Naive B cell (primary cell): ENCODE measurements at places on chromosomes 3 and 15.

DNA sequence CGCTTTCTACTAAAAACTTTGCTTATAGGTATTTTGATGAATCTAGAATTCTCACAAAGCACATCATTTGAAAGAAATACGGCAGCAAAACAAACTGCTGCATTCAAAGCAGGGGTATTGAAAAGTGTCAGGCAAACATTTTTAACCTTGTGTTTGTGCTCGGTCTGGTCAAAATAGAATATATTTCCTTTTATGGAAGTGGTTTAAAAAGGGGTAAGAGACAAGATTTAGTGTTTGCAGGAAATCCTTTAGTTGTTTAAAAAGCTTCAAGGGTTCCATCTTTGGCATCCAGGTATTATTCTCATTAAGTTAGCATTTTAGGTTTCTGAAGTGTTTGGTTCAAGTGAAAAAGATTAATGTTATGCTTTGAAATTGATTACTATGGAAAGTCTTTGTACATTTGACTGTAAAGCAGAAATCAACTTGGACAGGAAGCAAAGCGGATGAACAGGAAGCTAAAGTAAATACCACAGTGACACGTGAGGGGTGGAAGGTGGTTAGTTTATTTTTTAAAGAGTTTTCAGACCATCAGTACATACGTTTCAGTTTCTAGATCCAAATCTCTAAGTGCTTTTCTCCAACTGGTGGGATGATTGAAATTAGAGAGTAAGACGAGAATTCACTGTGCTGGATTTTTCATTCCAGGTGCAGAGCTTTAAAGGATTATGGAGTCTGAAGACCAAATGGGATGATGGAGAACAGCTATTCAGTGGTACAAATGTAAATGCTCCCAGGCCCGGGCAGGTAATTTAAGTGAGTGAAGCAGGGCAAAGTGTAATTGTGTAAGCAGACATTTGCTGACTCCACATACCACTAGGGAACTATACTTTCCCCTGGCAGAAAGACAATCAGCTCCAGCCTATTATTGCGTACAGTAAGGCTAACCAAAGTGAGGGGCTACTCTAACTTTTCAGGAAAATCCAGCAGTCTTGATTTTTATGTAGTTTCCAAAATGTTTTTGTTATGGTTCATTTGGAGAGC lies 341.8 kb upstream of the TBL1XR1 start:
- DNase-seq = peak; percentile 42

DNA sequence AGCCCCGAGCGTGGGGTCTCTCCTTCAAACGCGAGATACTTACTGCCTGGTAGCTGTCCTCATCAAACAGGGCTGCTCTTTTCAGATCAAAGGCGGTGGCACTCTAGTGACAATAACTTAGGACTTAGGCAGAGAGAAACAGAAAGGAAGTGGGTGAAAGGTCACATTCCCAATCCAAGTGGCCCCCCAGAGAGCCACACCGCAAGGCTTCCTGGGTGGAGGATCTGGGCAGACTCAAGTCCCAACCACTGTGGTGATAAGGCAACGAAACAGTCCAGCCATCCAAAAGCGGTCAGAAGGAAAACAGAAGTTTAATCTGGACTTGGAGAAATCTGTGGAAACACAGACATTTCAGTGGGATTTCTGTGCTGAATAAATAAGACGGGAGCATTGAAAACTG lies 227.2 kb downstream of the ADAMTS17 start:
- DNase-seq = no peak

DNA sequence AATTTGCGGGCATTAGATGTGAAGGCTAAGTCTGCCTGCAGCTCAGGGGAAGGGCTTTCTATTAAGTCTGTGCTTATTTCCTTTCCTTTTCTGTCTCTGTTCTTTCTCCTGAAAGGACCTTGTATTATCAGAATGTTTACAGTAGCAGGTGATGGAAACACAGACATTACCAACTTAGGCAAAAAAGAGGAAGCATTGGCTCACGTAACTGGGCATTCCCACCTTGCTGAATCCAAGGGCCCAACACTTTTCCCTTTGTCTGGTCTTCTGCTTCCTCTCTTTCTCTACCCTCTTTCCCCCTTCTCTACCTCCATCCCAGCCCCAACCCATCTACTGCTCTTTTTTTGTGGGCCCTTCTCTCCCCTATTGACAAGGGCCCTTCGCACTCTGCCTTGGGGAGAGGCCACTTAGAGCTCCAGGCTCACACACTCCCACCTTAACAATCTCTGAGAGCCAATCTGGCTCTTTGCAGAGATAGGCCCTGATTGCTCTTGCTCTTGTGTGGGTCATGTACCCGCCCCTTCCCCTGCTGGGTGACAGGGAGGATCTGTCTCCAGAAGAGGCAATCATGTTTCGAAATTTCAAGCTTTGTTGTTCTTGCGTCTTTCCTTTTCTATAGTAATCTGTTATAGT lies 35.0 kb downstream of the ACAA1 start:
- DNase-seq = no peak

GRCh38 chr3:18681818-18682345 lies 256.7 kb upstream of the SATB1 start:
- DNase-seq = no peak

GRCh38 chr3:66823009-66823397 lies 175.1 kb upstream of the KBTBD8 start:
- no peak for DNase-seq

GRCh38 chr15:40424483-40425115 lies 16.2 kb upstream of the BAHD1 start:
- DNase-seq = no peak
